ENCODE measurements at places on chromosomes 4 and X.

DNA sequence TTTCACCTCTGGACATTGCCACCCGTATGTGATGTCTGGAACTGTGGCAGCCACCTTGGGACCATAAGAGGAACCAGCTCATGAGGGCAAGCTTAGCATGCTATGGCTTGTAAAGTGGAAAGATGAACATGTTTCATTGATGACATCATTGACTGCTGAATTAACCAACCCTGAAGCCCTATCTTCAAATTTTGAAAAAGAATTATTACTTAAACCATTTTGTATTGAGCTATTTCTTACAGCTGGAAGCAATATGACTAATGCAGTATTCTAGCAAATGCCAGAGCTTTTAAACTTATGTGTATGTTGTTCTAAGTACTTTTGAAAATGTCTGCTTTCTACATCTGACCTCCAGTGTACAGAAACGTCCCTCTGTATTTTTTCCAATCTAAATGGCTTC, 18.1 kb downstream of the GUCY2F start:
- no peak for DNase-seq

GRCh38 chrX:115562480-115562847, 1.5 kb downstream of the PLS3 start:
- no peak for DNase-seq

GRCh38 chr4:38360201-38360600, 303.8 kb upstream of the KLF3 start:
- no peak for DNase-seq

DNA sequence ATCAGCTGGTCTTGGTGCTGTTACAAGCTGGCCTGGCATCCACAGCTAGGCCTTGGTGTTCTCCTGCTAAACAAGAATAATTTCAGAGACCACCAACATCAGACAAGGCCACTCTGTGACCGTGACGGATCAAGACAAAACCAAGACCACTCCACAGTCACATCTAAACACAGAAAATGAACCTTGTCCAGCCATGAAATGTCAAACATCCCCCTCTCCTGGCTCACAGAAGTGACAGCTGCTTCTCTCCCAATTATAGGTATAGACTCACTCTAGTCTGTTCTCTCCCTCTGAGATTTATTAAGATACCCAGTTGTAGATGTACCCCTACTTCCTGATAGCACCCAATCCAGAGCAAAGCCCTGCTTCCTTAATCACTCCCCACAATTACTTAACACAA, 40.4 kb downstream of the EFHC2 start:
- DNase-seq = no peak

- DNase-seq = no peak
Observed at GRCh38 chr4:69910016-69910782, 20.7 kb upstream of the CSN1S1 start.

Data from activated CD4-positive, alpha-beta T cell treated with anti-CD3 and anti-CD28 coated beads for 4 hours (primary cell).